EH (cell line): ENCODE measurements at places on chromosomes 4 and X.

- DNase-seq = no peak
Measured at GRCh38 chr4:94575652-94576051, 123.9 kb downstream of the PDLIM5 start.

DNA sequence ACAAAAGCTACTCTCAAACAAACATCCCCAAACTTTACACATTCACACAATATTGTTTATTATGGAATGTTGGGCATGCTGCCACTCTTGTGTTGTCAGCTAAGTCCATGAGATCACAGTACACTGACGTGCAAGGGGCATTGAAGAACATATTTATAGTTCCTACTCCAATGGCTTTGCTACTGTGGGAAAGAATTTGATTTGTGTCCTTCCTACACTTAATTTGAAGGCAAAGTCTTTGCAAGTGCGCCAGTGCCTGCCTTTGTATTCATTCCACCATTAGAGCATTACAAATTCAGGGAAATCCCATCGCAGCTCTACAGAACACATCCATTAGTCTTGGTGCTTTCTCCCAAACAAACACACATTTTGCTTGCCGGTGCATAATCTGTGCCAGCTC lies 45.4 kb upstream of the FTHL17 start:
- peak; percentile 26 for DNase-seq

DNA sequence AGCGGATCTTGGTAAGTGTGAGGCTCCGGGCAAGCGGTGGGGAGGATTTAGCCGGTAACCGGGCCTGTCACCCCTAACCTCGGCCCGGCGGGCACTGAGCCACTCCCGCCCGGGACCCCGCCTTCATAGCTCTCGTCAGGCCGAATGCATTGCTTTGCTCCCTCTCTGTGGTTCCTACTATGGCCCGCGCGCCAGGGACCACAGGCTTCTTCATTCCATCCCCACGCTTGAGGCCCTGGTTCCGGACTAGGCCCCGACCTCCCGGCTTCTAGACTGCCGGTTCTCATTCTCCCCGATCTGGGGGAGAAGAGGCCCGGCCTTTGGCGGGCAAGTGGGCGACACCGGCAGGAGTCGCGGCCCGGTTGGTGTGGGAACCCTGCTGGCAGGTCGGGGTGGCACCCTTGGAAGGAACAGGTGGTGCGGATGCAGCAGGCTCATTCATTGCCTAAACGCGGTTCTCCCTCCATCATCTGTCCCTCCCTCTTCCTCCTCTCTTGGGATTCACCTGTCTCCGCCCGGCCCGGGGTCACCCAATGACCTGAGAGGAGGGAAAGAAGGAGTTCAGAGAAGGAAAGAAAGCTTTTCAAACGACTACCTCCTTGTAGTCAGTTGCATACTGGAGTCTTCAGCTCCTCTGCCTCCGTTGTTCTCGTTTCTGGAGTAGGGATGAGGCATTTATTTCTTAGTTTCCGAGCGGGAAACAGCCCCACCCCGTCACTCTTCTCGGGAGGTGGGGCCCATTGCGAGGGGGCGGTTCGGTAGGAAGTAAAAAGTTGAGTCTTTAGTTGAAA lies at the start of gene NDUFC1:
Gene NDUFC1, minus strand, starts transcription at position 657 of the 791 bp plus-strand sequence. CDS start 6,679 bp downstream, outside the sequence.
- peak; percentile 62 for DNase-seq

DNA sequence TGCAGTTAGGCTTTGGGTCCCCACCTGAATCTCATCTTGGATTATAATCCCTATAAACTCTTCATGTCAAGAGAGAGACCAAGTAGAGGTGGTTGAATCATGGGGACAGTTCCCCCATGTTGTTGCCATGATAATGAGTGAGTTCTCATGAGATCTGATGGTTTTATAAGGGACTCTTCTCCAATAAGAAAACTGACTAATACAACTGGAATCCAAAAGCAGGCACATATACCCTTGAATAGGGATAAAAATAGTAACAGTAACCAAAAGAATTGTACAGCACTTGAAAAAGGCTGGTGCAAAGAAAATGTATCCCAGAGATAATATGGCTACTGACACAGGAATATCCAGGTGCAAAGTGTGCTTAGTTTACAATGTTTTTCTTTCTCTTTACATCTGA lies 351.5 kb upstream of the MAD2L1 start:
- DNase-seq = peak; percentile 7

GRCh38 chr4:8771258-8771590 lies 100.4 kb downstream of the HMX1 start:
- DNase-seq = no peak

GRCh38 chrX:65607070-65607742 lies 60.2 kb upstream of the MSN start:
- DNase-seq = peak; percentile 61

GRCh38 chrX:1421433-1422134 lies 29.7 kb upstream of the SLC25A6 start:
- no peak for DNase-seq

DNA sequence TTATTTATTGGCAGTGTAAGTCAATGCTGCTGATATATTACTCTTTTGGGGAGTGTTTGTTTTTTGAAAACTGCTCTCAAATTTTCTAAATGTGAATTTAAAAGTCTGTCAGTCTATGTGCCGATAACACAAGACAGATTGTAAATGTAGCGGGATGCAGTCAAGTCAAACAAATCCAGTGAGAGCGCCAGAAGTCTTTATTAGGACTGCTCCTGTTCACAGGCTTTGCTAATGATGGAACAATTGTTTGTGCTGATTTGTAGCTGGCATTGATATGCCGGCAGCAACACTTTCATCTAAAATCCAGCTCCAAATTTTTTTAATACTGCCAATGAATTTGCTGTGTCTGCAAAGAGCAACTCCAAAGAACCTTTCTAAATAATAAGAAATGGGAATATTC lies 78.7 kb upstream of the TET2 start:
- DNase-seq = no peak

DNA sequence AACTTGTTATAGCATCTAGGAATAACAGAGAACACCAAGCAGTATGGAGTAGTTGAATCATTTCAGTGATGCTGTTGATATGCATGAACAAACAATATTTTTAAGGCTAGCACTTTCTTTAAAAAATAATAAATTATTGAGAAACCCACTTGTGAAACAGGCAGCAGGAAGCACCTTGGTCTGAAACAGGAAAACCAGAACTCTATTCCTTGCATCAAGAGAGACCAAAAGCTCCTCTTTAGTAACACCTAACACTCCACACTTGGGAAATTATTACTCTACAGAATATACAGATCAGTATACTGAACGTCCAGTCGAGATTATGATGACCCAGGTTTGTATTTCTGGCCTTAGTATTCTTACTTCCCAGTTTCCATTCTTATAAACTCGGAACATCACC lies 129.0 kb downstream of the ARAP2 start:
- DNase-seq = no peak

- peak; percentile 79 for DNase-seq
Measured at GRCh38 chr4:5812506-5813229, 80.2 kb downstream of the CRMP1 start.

DNA sequence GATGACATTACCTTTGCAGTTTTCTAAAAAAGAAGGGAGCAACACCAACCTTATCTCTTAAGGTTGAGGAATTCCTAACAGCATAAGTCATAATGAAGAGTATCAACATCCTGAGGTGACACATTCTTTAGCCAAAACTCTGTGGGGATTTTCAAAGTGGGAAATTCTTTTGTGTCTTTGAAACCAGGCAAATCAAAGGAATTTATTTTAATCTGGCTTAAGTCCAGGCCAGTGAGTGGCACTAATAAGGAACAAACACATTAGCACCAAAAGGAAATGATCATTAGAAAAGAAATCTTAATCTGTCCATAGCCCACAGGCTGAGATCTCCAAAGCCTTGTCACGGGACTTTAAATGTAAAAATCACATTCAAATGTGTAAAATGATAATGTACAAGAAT lies 110.1 kb downstream of the LARP7 start:
- DNase-seq = no peak

DNA sequence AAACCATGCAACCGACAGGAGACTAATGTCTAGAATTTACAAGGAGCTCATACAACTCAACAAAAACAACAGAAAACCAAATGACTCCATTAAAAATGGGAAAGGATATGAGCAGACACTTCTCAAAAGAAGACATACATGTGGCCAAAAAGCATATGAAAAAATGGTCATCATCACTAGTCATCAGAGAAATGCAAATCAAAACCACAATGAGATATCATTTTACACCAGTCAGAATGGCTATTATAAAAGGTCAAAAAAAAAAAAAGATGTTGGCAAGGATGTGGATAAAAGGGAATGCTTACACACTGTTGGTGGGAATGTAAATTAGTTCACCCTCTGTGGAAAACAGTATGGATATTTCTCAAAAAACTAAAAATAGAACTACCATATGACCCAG lies 50.5 kb upstream of the CHRDL1 start:
- peak; percentile 59 for DNase-seq

DNA sequence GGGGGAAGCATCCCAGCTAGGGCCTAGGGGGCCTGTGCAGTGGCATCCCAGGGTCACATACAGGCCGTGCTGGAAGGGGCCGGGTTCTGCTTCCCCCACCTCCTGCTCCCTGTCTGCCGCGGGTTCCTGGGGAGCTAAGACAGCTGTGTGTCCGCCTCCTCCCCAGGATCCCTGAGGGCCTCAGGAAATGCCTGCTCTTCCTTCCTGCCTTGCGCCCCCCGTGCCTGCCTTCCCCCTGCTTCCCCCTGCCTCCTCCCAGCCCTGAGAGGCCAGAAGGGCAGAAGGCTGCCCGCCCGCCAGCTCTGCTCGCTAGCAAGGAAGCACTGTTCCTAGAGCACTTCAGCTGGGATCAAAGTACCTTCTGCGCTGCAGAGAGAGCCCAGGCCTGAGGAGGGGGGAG lies 2.9 kb upstream of the BGN start:
- DNase-seq = no peak

GRCh38 chr4:24434241-24434640 lies 150.1 kb downstream of the DHX15 start:
- DNase-seq = no peak

- no peak for DNase-seq
Measured at GRCh38 chrX:8233091-8233490, 62.0 kb upstream of the VCX2 start.

GRCh38 chr4:55346851-55347255 lies 811 bp downstream of the SRD5A3 start:
- no peak for DNase-seq

GRCh38 chrX:130196466-130196865 lies 24.7 kb downstream of the RAB33A start:
- no peak for DNase-seq

DNA sequence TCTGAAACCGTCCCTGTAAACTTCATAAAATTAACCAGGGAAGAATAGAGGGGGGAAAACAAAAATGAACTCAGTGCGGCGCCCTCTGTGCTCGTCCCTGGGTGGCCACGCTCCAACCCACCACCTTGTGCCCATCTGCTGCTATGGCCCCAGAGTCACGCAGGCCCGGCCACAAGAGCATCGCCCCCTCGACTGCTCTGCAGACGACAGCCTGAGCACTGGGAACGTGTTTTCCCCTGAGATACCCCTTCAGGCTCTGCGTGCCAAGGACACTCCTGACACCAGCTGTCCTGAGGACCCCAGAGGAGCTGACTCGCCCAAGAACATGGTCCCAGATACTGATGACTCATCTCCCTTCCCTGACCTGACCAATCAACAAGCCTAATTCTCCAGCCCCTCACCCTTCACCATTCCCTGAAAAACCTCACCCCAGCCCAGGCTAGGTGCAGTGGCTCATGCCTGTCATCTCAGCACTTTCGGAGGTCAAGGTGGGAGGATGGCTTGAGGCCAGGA lies 64.1 kb upstream of the GPR78 start:
- DNase-seq = peak; percentile 32

DNA sequence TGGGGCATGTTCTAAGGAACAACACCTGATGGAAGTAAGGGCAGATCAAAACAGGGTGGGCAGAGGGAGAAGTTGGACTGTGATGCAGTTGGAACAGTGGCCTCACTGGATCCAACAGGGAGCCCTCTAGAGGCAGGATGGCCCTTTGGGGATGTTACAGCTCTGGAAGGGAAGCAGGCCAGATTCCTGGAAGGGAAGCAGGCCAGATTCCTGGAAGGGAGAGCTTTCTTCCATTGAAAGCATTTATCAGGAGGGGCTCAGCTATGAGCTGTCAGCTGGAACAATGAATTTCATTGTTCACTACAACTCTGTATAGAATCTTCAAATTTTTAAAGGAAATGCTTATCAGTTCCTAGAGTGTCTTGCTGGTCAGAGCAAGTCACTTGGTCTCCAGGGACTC lies 17.7 kb downstream of the IL15 start:
- DNase-seq = peak; percentile 54

- DNase-seq = no peak
Measured at GRCh38 chrX:154459832-154460231, 1.8 kb downstream of the PLXNA3 start.

GRCh38 chr4:148311526-148311925 lies 130.7 kb downstream of the NR3C2 start:
- DNase-seq = no peak

DNA sequence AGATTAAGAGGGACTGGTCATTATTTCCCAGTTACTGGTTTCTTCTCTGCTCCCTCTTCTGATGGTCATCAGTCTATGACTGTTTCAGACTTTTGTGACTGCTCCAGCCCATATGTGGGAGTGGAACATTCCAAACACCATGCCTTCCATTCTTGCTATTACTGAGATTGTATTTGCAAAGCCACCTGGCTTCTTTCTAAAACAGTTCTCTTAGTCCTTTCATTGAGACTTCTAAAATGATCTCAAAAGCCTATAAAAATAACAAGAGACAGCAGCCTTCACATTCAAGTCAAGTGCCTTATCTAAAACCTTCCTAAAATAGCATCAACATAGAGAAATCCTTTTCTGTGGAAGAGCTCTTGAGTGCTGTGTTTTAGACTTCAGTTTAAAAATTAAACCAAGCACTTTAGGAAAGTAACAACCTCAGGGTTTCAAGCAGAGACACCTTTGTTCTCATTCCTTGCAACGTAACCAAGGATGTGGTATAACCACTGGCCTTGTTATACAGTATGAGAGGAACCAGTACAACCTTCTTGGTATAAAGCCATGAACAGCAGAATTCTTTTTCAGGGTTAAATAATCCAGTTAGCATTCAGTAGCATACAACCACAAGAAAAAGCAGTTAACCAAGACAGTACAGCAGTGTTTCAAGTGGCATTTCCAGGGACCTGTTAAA lies 97.1 kb downstream of the NFKB1 start:
- peak; percentile 24 for DNase-seq

GRCh38 chrX:68846536-68846935 lies 17.7 kb downstream of the EFNB1 start:
- peak; percentile 5 for DNase-seq
